Cortex of kidney (tissue), 1 donor: ENCODE measurements at places on chromosomes 1 and 21.

- no peak for DNase-seq
Measured at GRCh38 chr1:91440847-91441246, 36.2 kb upstream of the HFM1 start.

GRCh38 chr1:156618853-156619581, at the start of gene HAPLN2:
Gene HAPLN2, plus strand, starts transcription at chr1:156619415. Its CDS starts 4,076 bp downstream, at chr1:156623491.
- DNase-seq: no peak

DNA sequence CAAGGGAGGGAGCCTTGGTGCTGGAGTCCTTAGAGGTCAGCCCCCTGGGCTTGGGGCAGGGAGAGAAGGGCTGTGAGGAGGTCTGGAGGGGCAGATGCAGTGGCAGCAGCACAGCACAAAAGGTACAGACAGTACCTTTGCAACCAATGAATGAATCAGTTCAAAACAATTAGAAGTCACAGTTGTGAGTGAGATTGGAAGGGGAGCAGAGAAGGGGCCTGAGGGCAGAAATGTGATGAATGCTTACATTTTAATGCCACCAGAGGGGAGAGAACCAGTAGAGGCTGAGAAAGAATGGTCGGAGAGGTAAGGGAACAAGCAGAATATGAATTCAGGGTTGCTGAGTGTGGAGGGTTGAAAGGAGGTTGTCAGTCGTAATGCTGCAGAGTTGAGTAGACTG, 24.2 kb downstream of the CAMTA1 start:
- no peak for DNase-seq

GRCh38 chr1:77984629-77985028, 5.8 kb upstream of the FUBP1 start:
- DNase-seq: no peak

GRCh38 chr1:153141377-153141776, 9.3 kb downstream of the SPRR2G start:
- no peak for DNase-seq

DNA sequence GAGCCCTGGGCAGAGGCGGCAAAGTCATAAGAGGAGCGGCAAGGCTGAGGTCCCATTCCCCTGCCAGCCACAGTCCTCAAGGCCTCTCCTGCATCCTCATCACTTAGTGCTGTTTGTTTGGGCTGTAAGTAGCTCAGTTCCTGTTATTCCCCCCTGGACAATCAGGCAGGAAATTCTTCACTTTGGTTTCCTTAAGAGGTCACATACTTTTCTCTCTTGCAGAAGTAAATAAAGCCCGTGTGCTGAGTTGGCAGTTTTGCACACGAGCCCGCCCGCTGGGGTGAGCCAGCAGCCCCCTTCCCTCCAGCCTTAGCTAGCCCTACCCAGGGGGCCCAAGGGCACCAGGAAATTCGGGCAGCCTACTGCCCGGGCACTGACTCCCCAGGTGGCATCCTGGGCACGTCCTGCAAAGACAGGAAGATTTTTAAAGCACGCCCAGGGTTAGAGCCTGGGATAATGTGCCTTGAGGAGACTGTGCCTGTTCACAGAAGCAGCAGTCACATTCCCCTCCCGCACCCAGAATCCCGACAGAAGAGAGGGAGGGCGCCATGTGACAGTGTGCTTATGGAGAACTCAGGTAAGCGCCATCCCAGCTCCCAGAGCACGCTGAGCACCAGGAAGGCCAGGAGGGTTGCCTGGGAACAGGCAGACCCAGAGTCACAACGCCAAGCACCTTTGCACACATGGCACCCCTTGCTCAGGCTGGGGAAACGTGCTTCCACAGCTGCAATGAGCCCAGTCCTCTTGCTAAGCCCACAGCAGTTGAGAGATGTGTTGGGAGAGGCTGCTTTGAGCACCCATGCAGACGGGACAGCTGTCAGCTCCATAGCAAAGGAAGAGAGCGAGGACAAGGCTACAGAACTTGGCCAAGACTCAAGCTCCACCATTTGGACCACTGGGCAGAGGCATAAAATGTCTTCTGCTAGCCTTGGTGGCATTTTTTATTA, 144.5 kb upstream of the TMEM51 start:
- no peak for DNase-seq
